ENCODE measurements at places on chromosomes 11 and 22. TPM values are rescaled to one million over a fixed set of nuclear protein-coding genes. Genes with fewer than 3 reads are reported as not detected.

DNA sequence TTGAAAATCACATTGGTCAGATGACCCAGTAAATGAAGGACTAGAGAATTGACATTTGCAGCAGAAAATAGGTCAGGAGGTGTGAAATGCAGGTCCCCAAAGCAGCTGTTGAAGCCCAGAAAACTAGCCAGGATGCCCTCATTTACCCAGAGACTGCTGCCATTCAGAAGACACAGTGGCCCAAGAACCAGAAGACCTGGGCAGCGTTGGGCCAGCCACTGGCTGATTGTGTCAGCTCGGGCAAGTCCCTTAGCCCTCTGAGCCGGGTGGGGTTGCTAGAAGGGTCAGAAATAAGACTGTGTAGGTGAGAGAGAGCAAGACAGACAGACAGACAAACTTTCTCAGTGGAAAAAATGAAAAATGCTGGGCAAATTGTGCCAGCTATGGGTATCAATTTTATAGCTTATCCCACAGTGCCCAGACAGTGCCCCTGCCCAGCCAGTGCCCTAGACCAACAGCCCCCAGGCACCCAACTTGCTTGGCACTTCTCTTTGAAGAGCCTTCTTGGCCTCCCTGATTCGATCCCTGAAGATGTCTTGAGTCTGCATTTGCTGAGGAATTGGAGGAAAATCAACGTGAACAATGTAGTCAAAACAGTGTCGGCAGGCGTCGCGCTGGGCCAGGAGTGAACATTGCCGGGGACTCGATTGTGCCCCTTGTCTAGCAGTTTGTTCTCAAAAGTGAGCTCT is 198.3 kb downstream of the MN1 start:
- no peak for DNase-seq

GRCh38 chr22:24801901-24802465 is 4.0 kb upstream of the SGSM1 start:
- peak; percentile 79 for DNase-seq

- no peak for DNase-seq
Measured at GRCh38 chr11:123822032-123822431, 15.9 kb upstream of the OR6M1 start.

DNA sequence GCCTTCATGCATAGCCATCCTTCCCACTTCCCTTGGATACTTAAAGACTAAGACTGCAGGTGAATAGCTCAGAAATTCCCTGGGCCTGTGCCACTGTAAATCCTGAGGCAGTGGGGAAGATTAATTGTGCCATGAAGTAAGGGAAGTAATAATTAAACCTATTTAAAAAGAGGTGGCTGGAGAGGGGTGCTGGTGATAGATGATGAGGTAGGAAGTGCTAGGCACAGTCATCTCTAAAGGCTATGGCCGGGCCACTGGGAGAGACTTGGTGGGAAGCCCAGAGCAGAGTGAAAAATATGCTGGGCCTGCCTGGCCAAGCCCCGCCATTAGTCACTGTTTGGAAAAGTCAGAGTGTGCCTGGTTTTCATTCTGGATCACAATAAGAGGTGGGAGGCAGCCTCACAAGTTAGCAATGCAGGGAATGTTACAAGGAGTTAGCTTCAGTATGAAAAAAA is 197.2 kb upstream of the PITPNB start:
- no peak for DNase-seq

- DNase-seq = no peak
Measured at GRCh38 chr11:636511-637332, at the start of gene DRD4. Gene DRD4, plus strand, starts transcription at chr11:637269. Its CDS starts 36 bp downstream, at chr11:637305.

- peak; percentile 89 for DNase-seq
Measured at GRCh38 chr22:25062386-25063085, 110.0 kb downstream of the KIAA1671 start.

GAB4 gene
- total RNA-seq = not detected

RPUSD4 gene
- total RNA-seq = 48.6 TPM

SYT7 gene
- total RNA-seq = 0.23 TPM

All from activated CD4-positive, alpha-beta T cell treated with anti-CD3 and anti-CD28 coated beads, Interleukin-2, amount 10 ng/mL, durations not matched to agents 24 days and 14 days (primary cell).